ENCODE measurements at places on chromosomes 11 and 22.

DNA sequence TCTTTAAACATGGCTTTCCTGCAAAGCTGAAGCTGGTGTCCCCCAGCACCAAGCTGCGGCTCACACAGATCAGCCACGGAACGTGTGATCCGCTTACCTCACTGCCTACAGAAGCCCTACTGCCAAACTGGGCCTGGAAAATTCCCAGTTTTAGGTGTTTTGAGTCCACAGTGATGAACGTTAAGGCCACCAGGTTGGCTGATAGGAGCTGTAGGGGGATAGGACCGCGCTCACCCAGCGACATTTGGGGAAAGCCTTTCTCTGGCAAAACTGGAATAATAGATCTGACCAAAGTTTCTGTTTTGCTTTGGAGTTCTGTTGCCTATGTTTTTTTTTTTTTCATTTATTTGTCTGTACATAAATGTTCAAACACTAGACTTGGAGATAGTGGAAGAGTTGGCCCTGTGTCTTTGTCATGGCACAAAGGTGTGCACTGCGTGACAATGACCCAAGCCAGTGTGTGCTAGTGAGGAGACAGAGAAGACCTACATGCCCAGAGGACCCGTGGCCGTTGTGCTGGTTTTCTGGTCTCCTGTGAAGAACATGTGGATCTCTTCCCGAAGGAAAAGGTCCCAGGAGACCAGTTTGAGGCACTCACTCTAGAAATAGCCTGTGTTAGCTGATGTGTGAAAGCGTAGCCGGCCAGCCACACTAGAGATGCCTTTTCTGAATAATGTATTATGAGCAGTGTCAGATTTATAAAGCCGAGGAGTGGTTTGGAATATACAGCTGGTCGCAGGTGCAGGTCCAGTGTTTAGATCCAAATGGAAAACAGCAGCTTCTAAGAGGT, 15.0 kb downstream of the ASPHD2 start:
- DNase-seq, result no peak

DNA sequence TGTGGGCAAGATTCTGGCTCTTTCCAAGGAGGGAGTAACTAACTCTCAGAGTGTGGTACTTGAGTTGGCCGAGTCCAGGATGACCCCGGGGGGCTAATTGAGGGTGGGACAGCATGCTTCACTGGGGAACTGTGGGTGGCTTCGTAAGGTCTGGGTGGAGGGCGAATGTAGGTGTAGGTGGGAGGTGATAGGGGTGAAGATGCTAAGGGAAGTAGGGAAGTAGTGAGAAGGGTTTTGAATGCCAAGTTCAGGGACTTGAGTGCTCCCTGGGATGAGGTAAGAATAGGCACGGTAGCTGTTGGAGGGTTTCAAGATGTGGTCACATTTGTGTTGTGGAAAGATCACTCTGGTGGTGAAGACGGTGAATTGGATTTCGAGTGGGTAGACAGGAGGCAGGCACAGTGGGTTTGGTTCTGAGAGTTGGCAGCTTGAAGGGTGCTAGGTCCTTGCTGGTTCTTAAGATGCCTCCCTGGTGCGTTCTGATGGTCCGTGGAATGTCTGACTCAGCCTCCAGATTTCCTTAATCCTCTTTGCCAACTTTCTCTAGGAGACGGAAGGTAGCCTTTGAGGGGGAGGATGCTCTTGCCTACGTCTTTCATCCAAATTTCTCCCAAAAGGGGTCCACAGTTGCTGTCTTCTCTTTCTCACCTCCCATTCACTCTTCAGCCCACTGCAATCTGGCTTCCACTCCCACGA, 2.5 kb upstream of the DNAL4 start:
- DNase-seq, result no peak

- DNase-seq, result no peak
Observed at GRCh38 chr22:20425566-20426258, 11.9 kb downstream of the SCARF2 start.

- DNase-seq, result no peak
Observed at GRCh38 chr11:93192163-93192562, 5.6 kb downstream of the SLC36A4 start.

DNA sequence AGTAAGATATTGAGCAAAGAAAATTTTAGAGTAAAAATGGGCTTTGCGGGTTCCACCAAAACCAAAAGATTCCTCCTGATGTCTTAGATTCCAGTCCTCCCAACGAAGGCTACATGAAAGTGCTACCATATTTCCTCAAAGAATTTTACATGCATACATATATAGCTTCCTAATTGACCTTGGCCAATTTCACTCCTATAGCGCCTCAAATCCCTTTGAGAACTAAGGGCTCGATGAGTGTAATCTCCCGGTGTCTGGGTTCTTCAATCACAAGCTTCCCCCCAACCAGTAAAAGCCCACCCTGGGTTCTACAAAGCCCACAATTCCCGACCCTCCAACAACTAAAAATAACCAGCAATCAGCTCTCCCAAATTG, 1.2 kb downstream of the SIK3 start:
- no peak for DNase-seq

- no peak for DNase-seq
Observed at GRCh38 chr11:94700622-94701021, 67.5 kb upstream of the AMOTL1 start.

Data from stimulated activated naive CD8-positive, alpha-beta T cell treated with anti-CD3 and anti-CD28 coated beads, Interleukin-15, amount 100 ng/mL, for 72 hours (primary cell).